ENCODE measurements at places on chromosomes 5 and 9.

DNA sequence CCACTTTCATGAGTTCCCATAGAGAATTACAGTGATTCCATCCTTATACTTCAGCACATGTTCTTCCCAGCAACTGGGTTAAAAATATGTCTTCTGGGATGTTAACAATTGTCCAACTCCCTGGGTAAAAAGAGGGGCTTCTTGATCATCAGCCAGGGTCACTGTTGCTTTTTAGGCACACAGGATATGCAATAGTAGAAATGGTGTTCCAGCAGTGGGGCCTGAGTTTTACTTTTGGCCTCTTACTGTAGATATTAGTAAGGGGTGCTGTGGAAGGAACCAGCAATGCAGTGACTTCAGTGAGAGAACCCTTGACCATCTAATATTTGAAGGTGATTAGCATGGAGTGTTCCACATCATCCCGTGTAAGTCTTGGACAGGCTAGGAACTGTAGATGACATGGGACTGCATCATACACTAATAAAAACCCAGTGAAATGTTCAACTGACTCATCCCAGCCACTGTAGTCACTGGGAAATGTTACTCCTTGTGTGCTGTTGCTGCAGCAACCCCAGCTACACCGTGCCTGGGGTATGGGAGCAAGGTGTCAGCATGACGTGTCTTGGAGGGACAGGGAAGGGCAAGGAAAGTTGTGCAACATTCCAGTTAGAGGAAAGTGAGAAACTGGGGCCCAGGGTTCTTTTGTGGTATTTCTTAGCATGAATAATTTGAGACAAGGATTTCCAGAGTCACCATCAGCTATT, 610.9 kb downstream of the RAB3C start:
- DNase-seq: no peak

GRCh38 chr5:54860321-54860720, 125.1 kb downstream of the ESM1 start:
- no peak for DNase-seq

DNA sequence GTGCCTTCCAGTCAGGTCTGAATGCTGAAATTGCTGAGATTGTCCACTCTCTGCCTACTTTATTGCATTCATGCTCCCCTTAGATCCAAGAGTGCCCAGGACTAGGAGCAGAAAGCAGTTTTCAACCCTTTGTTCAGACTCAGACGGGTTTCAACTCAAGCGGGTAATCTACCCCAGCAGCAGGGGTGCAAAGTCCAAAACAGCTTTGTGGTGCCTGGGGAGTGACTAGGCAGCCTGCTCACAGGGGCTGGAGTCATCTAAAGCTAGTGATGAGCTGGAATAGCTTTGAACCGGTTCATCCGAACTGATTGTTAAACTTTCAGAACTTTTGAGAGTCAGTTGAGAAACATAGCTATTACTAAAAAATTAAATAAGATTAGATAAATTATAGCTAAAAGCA, 71.0 kb upstream of the IQGAP2 start:
- DNase-seq: no peak

- DNase-seq: no peak
These were observed 166.2 kb upstream of the ZNF462 start for GRCh38 chr9:106696804-106697203.

DNA sequence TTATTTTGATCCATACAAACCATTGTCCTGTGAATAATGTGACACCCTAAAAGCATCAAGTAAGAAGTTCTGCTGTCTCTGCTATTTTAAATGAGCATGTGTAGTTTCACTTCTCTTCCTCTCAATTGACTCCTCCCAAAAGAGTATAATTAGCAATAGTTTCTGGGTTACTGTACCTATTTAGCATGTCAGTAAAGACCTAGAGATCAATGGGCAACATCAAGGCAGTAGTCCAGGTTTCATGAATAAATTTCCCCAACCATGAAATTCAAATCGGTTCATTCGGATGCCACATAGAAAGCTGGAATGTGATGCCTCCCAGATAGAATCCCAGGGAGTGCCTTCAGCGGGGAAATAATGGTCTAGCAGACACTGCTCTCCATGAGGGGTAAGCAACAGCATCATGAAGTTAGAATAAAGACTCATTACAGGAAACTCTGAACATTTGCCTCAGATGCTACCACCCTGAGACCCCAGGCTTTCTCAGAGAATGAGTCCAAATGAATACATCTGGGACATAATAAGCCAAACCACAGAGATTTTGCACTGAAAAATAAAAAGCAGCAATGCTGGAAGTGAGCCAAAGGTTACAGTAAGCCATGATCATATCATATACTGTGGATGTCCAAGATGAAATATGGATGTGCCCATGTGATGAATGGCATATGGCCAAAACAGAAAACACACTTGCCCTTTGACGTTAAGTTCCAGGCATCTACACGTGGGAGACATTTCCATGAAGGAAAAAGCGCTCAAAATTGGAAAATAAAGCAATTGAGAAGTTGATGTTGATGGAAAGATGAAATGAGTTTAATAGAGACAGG, 1107.0 kb upstream of the SEMA6A start:
- DNase-seq: no peak

DNA sequence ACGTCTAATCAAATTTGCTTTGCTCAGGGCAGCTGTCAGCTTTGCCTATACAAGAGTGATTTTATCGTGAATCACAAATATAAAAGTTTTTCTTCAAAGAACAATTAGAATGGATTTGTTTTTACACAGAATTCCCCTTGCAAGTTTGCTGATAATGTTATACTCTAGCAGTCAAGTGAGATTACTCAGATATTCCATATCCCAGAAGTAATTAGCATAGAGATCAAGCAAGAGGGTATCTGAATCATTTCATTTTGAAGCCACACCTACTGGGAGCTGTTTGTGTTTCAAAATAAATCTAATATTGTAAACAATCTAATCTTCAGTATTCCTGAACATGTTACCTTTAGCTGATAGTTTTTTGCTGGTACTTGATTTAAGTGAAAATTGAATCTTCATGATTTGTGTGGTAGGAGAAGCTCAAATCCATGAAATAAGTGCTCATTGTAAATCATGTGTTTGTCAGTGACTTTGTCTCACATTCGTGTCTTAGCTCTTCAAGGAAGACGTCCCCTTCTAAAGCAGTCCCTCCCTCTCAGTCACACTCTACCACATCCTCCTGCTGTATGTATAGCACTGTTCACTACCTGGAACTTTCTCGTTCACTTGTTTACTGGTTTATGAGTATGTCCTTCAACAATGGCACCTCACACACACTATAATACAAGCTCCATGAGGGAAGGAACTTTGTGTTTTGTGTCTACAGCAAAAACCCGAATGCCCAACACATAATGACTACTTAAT, 3.3 kb upstream of the TTC39B start:
- DNase-seq: no peak

DNA sequence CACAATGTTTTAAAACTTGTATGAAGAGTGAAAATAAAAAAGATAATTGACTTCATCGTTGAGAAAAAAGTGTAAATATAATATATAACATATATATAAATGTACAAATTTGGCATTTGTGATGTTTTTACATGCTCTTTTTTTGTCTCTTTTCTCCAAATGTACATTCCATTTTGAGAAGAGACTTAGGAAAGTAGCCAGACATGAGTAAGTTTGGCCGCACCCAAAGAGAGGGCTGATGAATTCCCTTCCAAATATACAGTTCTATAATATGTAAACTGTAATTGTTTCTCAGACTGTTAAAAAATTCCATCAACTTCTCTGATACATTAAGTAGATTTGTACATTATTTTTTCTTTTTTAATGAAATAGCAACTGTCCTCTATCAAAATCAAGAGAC, 193.2 kb upstream of the MAP3K1 start:
- DNase-seq: no peak

DNA sequence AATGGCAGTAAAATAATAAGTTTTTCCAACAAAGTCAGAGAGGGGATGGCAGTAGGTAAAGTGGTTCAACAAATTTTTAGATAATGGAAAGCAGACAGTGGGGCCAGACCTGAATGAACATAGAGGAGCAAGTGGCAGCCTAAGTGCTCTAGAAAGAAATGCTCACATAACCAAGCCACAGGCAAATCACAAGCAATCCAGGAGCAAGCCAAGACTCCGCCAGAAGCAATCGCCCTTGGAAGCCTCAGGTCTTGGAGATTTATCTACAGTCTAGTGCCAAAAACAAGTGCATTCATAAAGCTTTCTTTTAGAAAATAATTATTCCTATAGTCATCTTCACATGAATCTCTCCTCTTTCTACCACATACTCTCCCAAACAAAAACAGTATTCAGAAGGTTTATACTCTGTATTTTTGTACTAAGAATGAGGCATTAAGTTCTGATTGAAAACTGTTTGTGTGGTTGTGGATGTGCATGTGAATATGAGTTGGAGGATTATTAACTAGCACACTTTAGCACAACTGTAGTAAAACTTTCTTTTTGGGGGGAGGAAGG, 375.5 kb downstream of the CDH9 start:
- no peak for DNase-seq

- DNase-seq: no peak
These were observed 233.4 kb downstream of the COMMD10 start for GRCh38 chr5:116318091-116318854.

DNA sequence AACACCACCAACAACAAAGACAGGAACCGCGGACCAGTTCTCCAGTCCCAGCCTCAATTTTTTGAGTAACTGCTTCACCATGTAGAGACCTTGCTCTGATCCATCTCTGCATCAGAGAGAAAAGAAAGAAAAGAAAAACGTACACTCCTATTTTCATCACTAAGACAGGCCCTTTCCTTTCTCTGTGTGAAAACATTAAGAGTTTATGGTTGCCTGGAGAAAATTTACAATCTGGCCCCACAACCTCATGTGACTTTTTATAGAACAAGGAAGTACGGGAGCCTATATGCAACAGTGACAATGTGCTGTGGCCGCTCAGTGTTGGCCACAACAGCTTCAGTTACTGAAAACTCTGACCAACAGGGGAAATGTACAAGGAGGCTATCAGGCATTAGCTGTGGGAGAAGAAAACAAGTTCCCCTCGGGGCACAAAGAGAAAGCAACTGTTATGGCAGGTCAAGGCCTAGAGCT, 272.9 kb upstream of the PTGER4 start:
- DNase-seq: no peak

- no peak for DNase-seq
These were observed 116.8 kb upstream of the GPR151 start for GRCh38 chr5:146632620-146633322.

DNA sequence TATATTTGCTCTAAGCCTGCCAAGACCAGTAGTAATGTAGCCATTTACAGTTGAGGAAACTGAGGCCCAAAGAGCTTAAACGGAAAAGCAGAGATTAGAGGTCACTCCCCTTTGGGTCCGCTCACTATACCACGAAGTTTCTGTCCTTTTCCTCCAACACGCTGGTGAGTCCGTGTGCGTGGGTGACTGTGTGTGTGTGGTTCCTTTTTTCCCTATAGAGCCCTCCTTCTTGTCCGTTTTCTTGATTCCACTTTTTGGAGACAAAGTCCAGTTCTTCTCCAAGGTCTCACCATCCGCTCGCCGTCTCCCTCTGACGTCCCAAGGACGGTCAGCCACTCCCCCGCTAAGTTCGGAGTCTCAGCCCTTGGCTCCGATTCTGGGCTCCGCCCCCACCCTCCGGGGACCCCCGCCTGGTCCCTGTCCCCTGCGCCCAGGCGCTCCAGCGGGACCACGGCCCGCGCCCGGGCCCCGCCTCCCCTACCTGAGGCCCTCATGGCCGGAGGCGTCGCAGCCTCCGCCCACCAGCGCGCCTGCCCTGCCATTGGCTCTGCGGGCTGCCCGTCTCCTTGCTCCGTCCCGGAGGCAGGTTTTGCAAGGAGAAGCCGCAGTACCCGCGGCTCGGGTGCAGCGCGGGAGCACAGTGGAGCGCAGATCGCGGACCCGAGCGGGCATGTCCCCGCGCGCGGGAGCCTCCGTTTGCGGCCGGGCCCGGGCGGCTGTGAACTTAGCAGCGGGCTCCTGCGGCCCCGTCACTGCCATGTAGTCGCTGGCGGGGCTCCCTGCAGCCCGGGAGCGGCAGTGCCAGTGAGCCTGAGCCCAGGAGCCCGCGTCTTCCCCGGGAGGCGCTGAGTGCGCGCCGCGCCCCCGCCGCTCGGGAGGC, at the start of gene MAST4:
MAST4 (plus strand) TSS at position 638 of the 880 bp plus-strand sequence. CDS start 263 bp downstream, outside the sequence.
- peak; percentile 61 for DNase-seq

DNA sequence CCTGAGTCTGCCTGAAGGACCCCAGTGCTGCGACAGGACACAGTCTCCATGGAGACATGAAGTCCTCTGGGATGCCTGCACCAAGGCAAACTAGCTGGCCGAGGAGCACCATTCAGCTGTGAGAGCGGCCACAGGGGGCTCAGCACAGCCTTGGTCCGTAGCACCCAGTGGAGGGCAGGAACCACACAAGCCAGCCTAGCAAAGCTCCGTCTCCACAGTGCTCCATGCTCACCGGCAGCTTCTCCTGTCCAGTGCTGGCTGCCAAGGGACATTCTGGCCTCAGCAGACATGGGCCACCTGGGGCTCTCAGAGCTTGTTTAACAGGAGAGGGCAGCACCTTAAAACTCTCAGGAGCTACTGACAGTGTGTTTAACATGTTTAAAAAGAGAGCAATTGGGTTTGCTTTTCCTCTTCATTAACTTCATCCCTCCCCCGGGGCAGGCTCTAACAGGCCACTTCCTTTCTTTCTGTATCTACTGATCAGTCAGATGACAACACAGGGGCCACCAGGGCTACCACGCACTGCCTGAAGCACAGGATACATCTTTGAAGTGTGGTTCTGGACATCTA, 57.0 kb downstream of the SECISBP2 start:
- DNase-seq: no peak

GRCh38 chr9:70519912-70520724, 105.7 kb upstream of the KLF9 start:
- no peak for DNase-seq

DNA sequence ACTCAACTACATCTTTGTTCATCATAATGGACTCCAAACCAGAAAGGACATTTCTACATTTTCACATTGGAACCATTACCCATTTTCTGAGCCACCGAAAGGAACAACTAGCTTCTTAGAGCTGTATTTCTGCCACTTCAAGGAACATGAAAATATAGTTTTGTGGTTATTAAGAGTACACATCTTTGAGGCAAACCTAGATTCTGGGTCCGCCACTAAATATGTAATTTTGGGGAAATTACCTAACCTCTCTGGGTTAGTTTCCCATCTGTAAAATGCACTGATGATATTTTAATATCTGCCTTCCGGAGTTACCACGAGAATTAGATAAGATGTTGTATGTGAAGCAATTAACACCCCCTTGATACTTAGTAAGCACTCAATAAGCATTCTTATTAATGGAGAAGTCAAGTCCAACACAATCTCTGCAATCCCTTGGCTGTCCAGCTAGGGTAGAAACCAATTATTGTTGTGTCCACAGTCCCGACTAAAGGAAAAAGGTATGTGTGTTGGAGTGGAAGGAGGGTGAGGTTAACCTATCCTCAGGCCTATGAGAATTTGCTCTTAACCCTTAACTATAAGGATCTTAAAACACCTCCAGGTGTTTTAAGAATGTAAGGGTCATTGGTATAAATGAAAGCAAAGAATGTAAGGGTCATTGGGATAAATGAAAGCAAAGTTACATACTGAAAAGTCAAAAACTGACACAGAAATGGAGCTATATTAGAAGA, 94.0 kb upstream of the PTGER4 start:
- no peak for DNase-seq

- DNase-seq: no peak
These were observed 82.6 kb upstream of the GAS1 start for GRCh38 chr9:87029905-87030304.

Measured in breast epithelium (tissue), 4 donors.